ENCODE measurements at places on chromosomes 1 and 21.

DNA sequence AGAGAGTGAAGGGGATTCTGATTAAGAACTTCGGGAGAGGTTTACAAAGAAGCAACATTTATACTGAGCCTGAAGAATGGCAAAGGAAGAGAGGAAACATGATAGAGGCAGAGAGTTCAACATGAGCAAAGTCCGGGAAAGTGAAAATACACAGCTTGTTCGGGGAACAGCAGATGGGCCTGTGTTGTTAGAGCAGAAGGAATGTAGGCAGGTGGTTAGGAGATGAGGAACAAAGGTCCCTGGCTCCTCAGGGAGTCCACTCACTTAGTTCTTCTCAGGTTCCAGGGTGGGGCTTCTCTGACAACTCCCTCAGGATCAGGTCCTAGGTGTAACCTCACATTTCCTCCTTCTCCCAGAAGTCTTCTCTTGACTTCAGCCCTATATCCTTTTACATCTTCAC, 5.1 kb upstream of the ZNF326 start:
- DNase-seq, result no peak

GRCh38 chr21:43810505-43811261, 21.3 kb downstream of the RRP1 start:
- DNase-seq, result peak; percentile 69

DNA sequence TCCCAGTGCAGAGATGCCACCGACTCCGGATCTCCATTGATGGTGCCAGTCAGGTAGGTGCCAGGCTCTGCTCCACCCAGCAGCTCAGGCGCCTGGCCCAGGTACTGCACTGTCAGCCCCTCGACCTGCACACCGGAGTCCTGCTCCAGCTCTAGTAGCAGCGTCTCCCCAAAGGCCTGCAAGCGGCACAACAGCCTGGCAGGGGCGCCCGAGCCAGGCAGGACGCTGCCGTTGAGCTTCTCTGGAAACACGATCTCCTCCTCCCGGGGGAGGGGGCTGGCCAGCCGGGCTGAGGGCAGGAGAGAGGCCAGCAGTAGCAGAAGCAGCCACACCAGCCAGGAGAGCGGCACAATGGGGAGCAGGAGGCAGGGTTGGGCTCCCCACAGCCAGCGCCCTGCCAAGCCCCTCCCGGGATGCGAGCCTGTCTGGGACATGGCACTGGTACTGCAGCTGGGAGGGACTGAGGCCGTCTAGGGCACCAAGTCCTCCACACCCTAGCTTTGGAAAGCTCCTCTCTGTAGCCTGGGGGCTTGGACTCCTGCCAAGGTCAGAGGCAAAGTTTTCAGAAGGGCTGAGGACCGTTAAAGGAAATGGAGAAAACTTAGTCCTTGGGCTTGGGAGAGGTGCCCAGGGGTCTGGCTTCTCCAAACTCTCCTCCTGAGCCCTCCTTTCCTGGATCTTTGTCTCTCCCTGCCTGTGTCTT, 509 bp downstream of the ADAMTS4 start:
- peak; percentile 73 for DNase-seq

DNA sequence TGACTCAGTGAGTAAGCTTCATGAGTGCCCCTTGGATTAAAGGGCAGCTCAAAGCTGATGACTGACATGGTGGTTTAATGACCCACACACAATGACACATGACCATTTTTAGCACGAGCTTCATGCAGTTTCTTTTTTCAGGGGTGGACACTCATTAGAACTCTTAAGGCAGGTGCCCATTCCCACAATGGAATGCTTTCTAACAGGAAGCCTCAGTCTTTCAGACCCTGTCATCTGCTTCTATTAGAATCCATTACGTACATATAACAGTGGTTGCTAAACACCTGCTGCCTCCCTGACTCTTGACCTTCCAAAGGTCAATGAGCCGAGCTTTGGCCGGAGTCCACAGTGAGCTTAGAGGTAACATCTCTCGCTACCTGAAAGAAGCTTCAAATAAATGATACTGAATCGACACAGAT, 27.4 kb downstream of the AKNAD1 start:
- DNase-seq, result peak; percentile 54

DNA sequence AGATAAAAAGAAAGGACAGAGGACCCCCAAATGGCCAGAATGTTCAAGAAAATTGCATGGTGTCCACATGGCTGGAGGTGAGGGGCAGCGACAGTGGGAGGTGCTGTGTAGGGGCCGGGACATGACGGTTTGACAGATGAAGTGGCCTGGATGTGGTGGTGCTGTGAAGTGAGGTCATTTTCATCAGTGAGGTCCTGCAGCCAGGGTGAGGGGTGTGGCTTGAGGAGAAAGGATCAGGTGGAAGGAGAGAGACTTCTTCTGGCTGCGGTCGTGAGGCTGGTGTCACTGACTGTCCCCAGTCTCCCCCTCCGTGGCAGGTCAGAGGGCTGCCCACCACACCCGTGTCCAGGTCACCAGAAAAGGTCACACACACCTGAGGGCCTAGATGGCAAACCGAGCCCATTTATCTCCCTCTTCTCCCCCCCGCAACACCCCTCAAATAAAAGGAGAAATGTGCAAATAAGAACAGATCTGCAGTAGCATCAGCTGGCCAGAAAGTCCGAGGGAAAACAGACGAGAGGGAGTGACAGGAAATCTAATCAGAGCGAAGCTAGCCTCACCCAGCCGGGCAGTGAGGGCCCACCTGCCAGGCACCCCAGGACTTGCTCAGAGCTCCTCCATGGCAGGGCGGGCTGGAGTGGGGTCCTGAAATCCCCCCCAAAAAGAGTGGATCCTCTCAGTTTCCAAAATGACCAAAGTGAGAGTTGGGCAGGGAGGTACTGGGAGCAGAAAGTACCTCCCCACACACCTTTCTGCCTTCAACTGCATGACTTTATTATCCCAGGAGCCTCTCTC, 148.5 kb upstream of the EDN2 start:
- DNase-seq, result no peak

DNA sequence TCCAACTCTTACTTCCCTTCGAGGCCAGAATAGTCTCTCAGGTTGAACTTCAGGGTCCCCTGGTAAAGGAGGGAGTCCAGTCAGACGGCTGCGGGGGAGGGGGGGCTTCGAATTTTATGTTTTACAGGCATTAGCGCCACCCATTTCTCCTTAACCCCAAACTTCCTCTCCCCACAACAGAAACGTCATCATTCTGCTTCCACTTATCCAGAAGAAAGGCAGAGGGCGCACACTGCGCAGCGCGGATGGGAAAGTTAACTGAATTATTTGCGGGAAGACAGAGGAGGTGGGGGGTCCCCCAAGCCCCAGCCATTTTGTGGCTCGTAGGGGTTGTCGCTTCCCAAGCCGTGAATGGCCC, 529 bp upstream of the PRMT2 start:
- DNase-seq, result peak; percentile 90

- DNase-seq, result no peak
Observed at GRCh38 chr1:168691541-168691940, 37.5 kb downstream of the DPT start.

DNA sequence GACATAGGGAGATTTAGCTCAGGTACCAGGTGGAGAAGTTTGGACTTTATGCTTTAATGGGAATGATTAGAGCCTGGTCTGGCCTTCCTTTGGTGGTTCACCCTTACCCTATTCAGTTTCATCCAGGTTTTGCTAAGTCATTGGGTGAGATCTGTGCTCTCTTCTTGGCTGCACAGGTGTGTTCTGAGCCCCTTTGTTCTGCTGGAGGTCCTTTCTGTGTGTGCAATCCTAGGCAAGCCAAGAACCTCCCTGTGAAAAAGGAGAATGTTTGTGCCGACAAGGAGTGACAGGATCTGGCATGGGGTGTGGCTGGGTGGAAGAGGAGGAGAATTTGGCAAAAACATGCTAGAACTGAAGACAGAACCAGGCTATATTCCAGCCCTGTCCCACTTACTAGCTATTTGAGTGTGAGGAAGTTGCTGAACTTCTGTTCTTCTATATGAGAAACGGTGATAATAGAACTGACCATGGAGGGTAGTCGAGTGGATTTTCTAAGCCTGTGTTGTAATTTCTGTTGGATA, 4.6 kb downstream of the GSTM5 start:
- DNase-seq, result no peak

- DNase-seq, result no peak
Observed at GRCh38 chr1:14964711-14965055, 188.9 kb upstream of the TMEM51 start.

- no peak for DNase-seq
Observed at GRCh38 chr1:20351911-20352701, 61.4 kb downstream of the VWA5B1 start.

DNA sequence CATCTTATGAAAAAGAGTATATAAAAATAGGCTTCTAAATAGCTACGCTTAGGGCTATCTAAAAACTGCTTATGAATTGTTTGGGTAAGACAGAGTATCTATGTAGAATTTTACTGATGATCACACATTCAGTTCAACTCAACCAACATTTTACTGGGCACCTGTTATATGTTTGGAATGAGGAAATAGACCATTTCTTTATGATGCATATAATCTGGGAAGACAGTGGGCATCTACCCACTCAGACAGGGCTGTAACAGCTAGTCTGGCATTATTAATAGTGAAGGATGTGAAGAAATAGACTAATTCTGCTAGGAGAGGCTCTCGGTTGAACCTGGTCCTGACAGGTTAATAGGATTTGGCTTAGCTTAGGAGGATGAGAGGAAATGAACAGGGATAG, 56.9 kb downstream of the TIAM1 start:
- DNase-seq, result no peak

- no peak for DNase-seq
Observed at GRCh38 chr1:186765446-186765845, 63.3 kb upstream of the PLA2G4A start.

GRCh38 chr1:76989976-76990375, 122.7 kb downstream of the ST6GALNAC5 start:
- peak; percentile 10 for DNase-seq

DNA sequence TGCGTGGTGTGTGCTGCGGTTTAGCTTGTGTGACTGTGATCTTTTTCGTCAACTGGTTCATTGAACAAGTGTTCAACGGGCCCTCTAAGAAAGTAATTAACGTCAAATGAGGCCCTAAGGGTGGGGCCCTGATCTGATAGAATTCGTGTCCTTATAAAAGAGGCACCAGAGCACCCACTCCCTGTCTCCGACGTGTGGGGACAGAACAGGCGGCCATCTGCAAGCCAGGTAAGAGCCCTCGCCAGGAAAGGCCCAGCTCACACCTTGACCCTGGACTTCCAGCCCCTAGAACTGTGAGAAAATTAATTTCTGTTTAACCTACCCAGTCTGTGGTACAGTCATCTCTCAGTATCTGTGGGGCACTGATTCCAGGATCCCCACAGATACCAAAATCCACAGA, 20.4 kb upstream of the SAMD11 start:
- DNase-seq, result no peak

- no peak for DNase-seq
Observed at GRCh38 chr1:161187311-161187710, 10.0 kb upstream of the B4GALT3 start.

DNA sequence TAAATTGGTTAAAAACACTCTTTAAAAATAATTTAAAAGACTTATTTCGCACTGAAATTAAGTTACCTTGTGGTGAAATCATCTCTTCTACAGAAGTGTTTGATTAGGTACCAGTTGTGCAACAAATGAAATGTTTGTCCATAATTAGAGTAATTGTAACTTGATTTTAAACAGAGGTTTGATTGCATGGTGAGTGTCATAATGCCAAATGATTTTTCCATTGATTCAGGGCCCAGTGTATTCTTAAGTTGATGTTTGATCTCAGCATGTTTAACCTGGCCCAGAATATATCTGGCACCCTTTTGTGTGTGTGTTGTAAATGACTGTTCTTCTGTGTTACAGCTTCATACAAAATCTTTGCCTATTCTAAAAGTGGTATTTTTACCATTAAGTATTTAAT, 28.5 kb downstream of the LRRC8B start:
- no peak for DNase-seq

DNA sequence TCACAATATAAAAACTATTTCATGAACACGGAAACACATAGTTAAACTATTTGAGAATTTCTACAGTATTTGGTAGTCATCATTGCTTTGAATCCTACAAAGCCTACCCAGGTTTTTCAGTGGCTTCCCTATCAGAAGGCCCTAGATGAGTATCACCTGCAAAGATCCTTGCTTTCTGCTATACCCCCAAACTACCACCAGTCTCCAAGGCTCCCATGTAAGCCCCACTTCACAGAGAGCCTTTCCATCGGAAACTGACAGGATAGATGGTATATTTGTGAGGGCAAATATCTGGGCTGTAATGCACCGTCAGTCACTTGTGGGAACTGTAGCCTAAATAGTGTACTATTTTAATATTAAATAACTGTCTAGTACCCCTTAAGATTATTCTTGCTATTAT, 674.3 kb downstream of the BRINP3 start:
- DNase-seq, result no peak

DNA sequence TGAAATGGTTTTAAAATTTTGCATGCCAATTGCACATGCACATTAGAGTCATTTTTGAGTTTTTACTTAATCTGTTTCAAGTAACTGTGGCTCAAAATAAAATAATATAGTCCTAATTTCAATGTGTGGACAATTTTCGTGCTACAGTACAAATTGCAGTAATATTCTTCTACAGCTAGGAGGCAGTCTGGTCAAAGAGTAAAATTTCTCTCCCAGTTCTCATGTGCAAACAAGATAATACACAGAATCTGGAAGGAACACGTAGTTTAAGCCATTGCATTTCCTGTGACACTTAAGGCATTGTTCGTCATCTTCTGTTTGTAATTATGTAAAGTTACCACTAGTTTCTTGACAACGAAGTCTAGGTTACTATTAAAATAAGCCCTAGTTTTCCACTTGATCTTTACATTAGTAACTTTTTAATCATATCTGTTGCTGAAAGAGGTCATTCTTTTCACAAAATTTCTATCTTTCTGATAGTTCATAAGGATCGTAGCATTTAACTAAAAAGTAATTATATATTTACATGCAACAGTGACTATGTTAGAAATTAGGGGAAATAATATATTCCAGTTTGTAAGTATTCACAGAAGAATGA, 28.9 kb downstream of the ODR4 start:
- peak; percentile 49 for DNase-seq

GRCh38 chr1:230860617-230861384, 7.5 kb downstream of the C1orf198 start:
- DNase-seq, result no peak

DNA sequence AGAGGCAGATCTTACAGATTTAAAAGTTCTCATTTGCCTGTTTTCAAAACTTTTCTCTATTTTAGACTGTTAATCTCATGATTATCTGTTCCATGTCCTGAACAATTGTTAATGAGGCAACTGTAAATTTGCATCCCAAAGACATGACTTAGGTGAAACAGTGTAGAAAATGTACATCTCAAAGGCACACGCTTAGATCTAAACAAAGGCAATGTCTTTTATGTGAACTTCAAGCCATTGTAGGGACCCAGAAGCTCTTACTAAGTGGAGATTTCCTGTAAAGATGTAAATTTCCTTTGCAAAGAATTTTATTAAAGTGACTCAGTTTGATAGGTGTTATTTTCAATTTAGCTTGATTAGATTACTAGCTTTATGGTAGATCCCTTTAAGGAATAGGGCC, 125.2 kb upstream of the F3 start:
- no peak for DNase-seq

- DNase-seq, result peak; percentile 89
Observed at GRCh38 chr1:183318433-183318832, 99.7 kb downstream of the NMNAT2 start.

- DNase-seq, result no peak
Observed at GRCh38 chr1:208781391-208782045, 537.3 kb upstream of the PLXNA2 start.

All from EL (cell line).